ENCODE measurements at places on chromosomes 5 and 9. TPM values are rescaled to one million over a fixed set of nuclear protein-coding genes. Genes with fewer than 3 reads are reported as not detected.

- no peak for DNase-seq
Observed at GRCh38 chr9:5720151-5720550, 91.2 kb downstream of the RIC1 start.

- no peak for DNase-seq
Observed at GRCh38 chr5:159533197-159533596, 202.9 kb upstream of the IL12B start.

DNA sequence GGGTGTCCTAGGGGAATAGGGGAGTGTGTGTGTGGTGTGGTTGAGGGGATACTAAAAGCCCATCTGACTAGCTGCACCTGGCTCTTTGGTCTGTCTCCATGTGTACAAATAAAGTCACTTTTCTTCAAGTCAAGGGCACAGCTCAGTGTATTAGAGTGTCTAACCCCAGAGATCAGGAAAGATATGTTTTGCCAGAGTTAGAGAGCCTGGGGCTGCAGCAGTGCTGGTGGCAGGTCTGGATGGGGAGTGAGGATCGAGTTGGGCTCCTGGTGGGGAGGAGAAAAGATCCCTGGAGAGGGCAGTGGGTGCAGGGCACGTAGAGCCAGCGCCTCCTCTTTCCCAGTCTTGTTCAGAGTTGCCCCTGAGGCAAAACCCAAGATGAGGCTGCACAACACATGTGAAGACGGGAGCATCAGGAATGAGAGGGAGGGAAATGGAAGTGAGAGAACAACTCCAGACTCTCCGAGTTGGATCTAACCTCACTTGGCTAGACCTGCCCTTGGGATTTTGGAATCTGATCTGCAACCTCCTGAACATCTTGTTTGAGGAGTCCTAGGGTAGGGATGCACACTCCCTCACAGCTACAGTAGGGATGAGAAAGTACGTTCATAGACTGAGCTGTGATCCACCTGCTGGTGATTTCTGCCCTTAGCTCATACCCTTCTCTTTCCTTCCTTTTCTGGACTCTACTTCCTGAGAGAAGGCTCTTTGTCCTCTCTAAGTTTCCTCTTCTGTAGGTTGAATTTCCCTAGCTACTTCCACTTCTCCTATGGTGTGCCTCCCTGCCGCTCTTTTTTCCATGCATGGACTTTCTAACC, 309.9 kb downstream of the ZSWIM6 start:
- no peak for DNase-seq

CLTB gene
- polyA plus RNA-seq, result 91.2 TPM

DNA sequence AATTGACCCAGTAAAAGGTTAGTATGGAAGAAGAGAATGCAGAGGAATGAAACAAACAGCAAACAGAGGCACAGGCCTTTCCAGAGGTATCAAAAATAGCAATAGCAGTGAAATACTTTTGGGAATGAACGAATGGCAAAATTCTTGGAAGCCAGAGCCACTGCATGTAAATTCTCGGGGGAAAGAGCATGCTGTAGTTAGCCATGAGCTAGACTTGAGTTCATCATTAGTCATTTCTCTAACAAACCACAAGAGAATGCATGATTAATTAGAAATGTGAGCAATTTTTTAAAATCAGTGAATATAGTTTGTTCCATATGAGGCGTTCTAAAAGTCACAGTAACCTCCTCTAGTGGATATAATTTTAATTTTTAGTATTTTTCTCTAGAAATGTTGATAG, 170.3 kb upstream of the PRR16 start:
- DNase-seq, result no peak

GRCh38 chr5:110726249-110727024, at the start of gene TMEM232:
Gene TMEM232 (minus strand): TSS chr5:110726671. CDS start chr5:110667352, 59,319 bp downstream.
- peak; percentile 54 for DNase-seq

GRCh38 chr9:89879701-89880100, 274.9 kb downstream of the GADD45G start:
- DNase-seq, result no peak

DPP7 gene
- 141 TPM for polyA plus RNA-seq

DNA sequence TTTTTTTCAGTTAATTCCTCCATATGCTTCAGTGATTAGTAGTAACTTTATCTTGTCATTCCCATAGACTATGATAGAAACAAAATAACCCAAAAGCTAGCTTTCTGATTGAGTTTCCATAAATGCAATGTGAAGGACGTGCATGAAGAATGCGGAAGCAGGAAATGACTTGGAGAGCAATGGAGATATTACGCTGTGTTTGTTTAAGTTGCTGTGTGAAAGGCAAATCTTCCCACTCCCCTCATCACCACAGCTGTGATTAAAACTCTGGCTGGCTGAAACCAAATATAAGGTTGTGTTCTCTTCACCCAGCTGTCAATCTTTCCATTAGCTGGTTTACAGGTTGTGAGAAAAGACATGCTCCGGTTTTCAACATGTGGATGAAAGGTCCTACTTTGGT, 83.9 kb downstream of the NR2F1-AS1 start:
- DNase-seq, result no peak

- DNase-seq, result peak; percentile 95
Observed at GRCh38 chr9:133742849-133743444, 4.8 kb upstream of the SARDH start.

ZNF618 gene
- 5.0 TPM for polyA plus RNA-seq

GPX8 gene
- 30.1 TPM for polyA plus RNA-seq

ARID3C gene
- polyA plus RNA-seq, result 0.11 TPM

CORO2A gene
- polyA plus RNA-seq, result 2.3 TPM

MEIKIN gene
- not detected for polyA plus RNA-seq

RANBP3L gene
- not detected for polyA plus RNA-seq

GABRB2 gene
- polyA plus RNA-seq, result not detected

- DNase-seq, result no peak
Observed at GRCh38 chr9:78189001-78189400, 46.9 kb upstream of the CEP78 start.

- DNase-seq, result no peak
Observed at GRCh38 chr9:130714586-130715110, 21.1 kb downstream of the EXOSC2 start.

- no peak for DNase-seq
Observed at GRCh38 chr5:178114325-178115135, 1.2 kb downstream of the N4BP3 start.

DNA sequence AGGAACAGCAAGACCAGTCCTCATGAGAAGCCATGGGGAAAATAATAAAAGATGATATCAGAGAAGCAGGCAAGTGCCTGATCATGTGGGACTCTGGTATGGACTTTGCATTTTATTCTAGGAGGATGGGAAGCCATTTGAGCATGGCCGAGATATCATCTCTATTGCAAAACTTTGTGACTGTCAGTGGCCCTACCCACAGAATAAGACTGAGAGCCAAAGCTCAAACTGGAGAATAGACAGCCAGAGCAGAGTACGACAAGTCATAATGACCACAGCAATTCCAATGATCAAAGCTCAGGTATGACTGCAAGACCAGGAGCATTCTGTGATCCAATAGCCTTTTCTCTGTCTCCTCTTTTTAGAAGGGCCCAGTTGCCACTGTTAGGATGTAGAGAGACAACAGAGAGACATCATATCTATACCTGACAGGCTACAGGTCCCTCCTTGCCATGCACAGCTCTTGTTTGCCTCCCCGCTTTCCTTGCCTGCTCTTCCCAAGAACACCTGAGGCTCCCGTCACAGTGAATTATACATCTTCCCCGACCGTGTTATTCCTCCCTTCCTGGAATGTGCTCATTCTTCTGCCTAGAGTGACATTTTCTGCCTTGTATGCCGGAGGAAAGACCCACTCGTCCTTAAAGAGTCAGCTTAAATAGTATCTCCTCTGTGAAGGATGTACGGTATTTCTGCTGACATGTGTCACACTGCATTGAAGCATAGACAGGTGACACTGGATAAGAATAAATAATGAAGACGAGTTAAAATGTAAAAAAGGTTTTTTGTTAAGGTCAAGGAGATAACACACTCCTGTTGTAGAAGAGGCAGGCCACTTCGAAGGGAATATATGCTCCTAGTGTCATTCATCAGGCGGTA, 248.7 kb upstream of the MAP3K1 start:
- no peak for DNase-seq

TRPM3 gene
- not detected for polyA plus RNA-seq

CAST gene
- polyA plus RNA-seq, result 80.2 TPM

DNA sequence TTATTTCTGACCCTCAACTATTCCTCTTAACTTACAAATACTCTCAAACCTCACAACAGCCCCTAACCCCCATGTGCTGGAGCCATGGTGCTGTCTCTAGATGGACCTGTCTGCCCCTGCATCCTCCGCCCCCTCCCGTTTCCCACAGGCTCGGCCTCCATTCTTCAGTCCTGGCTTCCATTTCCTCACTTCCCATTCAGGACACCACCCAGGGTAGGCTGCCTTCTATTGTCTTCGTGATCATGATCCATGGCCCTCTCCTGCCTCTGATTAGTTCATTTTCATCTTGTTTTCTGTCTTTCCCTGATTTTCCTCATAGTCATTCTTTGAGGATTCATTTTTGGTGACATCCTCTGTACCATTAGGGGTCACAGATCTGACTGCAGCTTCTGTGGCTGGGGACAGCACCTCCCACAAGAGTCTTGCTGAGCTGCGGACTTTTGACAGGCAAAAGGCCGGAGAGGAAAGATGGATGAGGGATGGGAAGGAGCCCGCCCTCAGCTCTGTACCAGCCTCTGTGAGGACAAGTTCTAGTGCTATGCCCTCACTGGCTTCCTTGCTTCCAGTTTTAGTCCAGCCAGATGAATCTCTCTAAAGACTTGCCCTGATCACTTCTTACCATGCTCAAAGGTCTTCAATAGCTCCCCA, 255.8 kb downstream of the NTRK2 start:
- DNase-seq, result no peak
